ENCODE measurements at places on chromosomes 7 and 10. TPM values are rescaled to one million over a fixed set of nuclear protein-coding genes. Genes with fewer than 3 reads are reported as not detected.
A peak's percentile ranks its signal among the peaks of the same experiment; 100 is the strongest.

Gene ANLN
- total RNA-seq: 68.3 TPM

DNA sequence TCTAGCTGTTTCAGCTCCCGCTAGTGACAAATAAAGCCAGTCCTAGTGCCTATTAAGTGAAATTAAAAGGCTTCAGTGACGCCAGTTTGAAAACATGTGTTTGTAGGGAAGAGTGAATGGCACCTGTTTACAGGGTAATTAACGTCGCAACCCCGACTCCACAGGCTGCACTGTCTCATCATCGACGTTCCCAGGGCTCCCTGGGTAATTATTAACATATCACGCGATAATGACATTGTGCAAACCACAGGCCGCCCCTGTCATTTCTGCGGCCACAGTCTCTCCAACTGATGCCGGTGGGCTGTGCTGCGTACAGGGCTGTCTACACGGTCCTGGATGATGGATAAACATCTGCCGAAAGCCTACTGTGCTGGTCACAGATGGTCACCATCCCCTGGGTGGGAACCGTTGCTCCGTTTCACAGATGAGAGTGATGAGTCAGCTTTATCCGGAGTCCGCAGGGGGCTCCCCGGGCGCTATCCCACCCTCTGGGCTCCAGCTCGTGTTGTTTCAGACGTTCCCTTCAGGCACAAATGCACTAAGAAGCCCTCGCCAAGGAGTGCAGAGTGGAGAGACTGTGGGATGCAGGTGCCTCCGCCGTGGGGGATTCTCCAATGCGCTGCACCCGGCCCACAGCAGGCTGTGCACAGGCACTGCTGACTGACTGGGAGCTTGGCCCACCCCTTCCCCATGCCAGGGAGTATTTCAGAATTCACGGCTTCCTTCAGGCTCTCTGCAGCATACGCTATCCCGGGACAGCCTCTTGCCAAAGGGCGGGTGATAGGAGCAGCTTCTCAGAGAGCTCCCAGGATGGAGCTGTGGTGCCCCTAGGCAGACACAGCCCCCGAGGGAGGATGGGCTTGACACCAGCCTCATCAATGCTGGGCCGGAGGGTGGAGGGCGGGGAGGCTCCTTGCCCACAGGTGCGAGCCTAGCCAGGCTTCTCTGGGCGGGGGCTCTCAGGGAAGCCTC lies 491.8 kb upstream of the FOXK1 start:
- peak overlapping the region; percentile 20 for H3K4me3 ChIP-seq
- no peaks in the 10 kb centered on the region for H3K27me3 ChIP-seq
- H3K27ac ChIP-seq: no peak overlapping the region
- peaks cover 5% of the 10 kb centered on the region for H3K36me3 ChIP-seq

DNA sequence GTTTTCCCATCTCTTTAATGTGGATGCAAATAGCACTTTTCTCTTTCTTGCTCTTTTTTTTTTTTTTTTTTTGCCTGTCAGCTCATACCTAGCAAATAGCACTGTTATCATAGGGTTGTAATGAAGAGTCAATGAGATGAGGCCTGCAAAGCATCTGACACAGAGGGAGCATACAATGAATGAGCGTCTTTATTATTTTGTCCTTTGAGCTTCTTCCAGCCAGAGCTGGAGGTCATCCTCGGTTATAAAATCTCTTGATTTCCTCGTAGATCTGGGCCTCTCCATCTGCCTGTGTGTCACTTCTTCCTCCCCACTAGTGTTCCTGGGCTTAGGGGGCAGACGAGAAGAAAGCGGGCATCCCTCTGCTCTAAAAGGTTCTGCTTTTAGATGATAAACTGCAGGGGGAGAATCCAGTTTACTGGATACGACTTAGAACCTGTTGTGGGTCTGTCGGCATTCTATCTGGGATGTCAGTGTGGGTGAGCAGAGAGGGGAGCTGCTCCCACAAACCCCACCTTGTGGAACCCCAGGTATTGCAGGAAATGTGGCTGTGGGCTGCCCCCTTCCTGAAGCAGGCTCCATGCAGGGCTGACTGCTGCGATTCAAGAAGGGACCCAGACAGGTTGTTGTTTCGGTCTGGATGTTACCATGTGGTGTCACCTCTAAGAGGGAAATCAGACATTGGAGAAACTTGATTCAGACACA lies 135.8 kb upstream of the GPR26 start:
- H3K27me3 ChIP-seq: peaks cover 55% of the 10 kb centered on the region
- no peaks in the 10 kb centered on the region for H3K4me1 ChIP-seq
- H3K36me3 ChIP-seq: no peaks in the 10 kb centered on the region

Gene IKZF5
- 12.6 TPM for total RNA-seq
